ENCODE measurements at places on chromosomes 11 and 22.

- DNase-seq, result no peak
These were observed 20.9 kb upstream of the KIAA0930 start for GRCh38 chr22:45261407-45262088.

DNA sequence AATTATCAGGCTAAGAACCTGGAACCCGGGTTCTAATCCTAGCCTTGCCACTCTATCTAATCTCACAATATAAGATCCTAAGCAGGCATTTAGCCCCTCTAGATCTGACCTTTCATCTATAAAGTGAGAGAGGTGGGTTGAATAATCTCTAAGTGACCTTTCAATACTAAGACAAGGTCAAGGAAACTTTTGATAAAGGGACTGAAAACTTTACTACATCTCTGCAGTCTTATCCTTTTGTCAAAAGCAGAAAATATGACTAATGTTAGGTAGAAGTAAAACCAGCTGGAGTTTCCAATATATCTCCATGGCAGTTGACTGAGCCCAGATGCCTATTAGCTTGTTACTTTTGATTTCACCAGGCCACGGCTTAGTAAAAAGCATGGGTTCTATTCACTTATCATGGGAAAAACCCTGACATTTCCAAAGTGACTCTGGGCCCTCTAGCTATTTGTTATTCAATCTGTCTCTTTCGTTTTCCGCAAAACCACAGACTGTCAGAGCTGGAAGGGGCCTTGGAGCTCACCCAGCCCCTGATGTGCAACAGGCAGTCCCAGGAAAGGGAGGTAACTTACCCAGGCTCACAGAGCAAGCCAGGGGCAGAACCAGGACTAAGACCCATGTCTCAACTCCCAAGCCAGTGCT is 75.8 kb downstream of the RAB30 start:
- peak; percentile 35 for DNase-seq

DNA sequence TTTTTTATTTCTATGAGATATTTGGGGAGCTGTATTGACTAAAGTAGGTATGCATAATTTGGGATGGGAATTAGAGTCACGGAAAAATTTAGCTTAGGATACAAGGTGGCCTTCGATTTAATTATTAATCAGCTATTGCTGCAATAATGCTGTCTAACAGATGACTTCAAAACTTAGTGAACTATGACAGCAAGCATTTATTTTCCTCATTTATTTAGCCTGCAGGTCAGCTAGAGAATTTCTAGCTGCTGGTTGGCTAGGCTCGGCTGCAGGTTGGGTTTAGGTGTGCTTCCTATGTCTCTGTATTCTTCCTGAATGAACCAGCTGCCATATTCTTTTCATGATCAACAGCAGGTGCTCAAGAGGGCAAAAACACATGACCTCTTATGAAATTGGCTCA is 181.8 kb upstream of the RAG2 start:
- no peak for DNase-seq

DNA sequence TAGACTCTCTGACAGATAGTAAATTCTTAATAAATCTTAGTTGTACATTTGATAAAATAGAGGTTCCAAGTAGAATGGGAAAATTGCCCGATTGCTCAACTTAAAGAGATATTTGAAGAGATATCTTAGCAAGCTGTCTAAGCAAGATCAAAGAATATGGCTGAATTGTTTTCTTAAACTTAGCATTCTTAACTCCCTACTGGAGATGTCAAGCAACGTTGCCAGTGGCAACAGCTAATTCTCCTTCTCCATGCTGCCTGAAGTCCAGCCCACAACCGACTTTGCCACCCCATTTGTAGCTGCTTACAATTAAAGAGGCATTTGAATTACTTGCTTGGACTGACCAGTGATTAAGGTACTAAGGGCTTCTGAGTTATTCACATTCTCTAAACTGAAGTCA is 94.4 kb downstream of the FAM181B start:
- DNase-seq, result no peak

DNA sequence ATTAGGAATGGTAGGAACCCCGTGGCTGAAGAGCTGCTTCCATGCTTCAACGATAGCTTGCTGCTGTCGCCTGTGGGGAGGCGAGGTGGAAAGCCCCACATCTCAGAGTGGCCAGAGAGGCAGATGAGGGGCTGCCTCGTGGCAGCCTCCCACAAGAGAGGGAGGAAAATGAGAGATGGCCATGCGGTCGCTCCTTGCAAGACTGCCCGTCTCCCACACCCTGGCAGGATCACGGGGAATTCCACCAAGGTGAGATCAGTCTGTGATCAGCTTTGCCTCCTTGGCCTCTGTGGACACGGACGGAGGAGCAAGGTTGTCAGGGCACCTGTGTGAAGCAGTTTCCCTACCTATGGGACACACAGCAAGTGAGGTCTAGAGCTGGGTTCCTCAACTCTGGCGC is 3.0 kb downstream of the CRYBA4 start:
- DNase-seq, result no peak

GRCh38 chr11:1199241-1199750 is 23.6 kb upstream of the MUC5B start:
- DNase-seq, result no peak

DNA sequence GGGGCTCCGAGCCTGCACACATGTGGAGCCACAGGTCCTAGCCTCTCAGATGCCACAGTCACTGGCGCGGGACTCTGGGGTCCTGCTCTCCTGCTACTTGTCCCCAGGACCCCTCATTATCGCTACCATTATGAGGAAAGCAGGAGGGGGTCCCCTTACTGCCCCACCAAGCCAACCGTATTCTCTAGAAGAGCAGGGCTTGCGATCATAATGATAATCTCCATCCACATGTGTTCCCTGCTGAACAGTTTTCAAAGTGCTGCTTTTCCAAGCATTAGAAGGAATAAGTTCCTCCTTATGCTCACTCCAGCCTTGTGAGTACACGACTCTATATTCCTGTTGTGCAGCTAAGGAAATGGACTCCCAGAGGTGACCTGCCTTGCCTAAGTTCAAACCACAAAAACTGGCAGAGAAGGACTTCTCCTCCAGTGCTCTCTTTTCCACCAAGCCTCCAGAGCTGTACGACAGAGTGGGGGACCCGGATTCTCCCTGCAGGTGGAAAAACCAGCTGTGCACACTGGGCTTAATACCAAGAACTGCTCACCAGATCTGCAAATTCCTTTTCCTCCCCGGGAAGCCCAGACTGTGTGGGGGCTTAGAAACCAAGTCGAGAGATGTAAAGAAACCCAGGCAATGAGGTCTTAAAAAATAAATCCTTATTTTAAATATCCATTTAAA is 92.8 kb upstream of the DRD2 start:
- no peak for DNase-seq

GRCh38 chr11:69055598-69056516 is 7.1 kb downstream of the TPCN2 start:
- no peak for DNase-seq

DNA sequence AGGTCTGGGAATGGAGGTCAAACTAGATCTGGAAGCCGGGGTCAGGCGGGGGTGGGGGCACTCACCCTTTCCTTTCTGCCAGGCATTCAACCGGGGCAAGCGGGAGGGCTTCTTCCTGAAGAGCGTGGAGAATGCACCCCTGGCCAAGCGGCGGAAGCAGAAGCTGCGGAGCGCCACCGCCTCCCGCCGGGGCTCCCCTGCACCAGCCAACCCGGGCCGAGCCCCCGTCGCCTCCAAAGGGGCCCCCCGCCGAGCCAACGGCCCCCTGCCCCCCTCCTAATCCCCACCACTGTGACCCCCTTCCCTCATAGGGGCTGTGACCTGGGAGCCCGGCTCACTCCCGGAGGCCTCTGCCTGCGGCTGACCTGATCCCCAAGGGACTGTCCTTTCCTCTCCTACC is 12.2 kb downstream of the RPS6KA4 start:
- DNase-seq, result no peak

- DNase-seq, result no peak
These were observed 143.1 kb upstream of the RASSF10 start for GRCh38 chr11:12865863-12866595.

DNA sequence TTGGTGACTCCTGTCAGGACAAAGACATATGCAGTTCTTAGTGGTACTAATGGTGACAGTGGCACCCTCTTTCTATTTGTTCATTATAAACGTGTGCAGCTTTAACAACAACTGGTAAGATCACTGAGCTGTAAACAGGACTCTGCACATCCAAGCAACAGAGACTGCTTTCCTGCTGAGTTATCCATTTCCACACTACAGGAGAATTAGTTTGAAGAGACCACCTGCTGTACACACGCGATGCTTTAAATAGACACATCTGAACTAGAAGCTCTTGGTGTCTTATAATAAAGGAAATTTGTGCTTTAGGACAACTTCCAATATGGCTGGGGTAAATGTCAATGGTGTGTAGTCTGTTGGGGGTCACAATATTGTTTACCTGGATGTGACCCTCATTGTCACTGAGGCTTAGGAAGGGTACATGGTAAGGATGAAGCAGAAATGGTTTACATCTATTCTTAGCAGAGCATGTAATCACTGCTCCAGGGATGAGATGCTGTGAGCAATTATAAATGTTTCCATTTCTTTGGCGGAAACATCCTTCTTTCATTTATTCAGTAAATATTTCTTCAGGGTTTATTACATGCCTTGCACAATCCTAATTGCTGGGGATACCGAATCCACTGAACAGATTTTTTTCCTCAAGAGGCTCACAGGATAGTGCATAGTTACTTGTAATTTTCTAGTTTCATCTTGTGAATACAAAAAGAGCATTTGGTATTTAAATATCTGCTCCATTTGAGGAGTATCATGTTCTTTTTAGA is 354.0 kb upstream of the CCDC90B start:
- DNase-seq, result no peak

All from HFF-Myc (cell line).